ENCODE measurements at places on chromosomes 6 and 20. TPM values are rescaled to one million over a fixed set of nuclear protein-coding genes. Genes with fewer than 3 reads are reported as not detected.

The CDC25B gene
- total RNA-seq: 12.1 TPM

The AVP gene
- total RNA-seq: not detected

The DCDC2 gene
- not detected for total RNA-seq

The HNF4A gene
- 0.08 TPM for total RNA-seq

The DEF6 gene
- total RNA-seq: 2.2 TPM

The TMEM217 gene
- total RNA-seq: not detected

The VNN1 gene
- total RNA-seq: 0.23 TPM

The PHF20 gene
- total RNA-seq: 56.8 TPM

The SLC32A1 gene
- total RNA-seq: not detected

The BACH2 gene
- total RNA-seq: 1.5 TPM

The TDP2 gene
- 45.1 TPM for total RNA-seq

The PPP1R16B gene
- 9.1 TPM for total RNA-seq

The KHDC1L gene
- total RNA-seq: not detected

The STX7 gene
- total RNA-seq: 66.3 TPM

The RHAG gene
- total RNA-seq: 1.4 TPM

The CST5 gene
- total RNA-seq: not detected

The C20orf204 gene
- total RNA-seq: 0.53 TPM

The F13A1 gene
- 134 TPM for total RNA-seq

Data from right cardiac atrium (tissue), 5 donors.